GM10248 (cell line): ENCODE measurements at places on chromosomes 7 and 10.

DNA sequence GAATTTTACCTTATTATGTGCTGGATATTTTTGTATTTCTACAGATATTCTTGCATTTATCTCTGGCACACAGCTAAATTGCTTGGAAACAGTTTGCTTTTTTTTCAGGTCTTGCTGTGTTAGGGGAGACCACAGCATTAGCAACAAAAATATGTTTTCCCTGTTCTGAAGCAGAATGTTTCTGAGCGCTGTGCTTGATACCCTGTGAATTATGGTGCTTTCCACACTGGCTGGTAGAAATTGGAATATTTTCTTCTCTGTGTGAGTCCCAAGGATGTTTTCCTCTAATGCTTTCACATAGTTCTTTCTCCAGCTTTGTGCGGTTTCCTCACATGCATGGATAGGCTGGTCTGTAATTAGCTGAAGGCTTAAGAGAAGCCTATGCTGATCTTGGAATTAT is 651.6 kb upstream of the IGFBP3 start:
- no peak for DNase-seq

- DNase-seq: peak; percentile 3
Observed at GRCh38 chr7:45974540-45975360, 53.7 kb upstream of the IGFBP3 start.

DNA sequence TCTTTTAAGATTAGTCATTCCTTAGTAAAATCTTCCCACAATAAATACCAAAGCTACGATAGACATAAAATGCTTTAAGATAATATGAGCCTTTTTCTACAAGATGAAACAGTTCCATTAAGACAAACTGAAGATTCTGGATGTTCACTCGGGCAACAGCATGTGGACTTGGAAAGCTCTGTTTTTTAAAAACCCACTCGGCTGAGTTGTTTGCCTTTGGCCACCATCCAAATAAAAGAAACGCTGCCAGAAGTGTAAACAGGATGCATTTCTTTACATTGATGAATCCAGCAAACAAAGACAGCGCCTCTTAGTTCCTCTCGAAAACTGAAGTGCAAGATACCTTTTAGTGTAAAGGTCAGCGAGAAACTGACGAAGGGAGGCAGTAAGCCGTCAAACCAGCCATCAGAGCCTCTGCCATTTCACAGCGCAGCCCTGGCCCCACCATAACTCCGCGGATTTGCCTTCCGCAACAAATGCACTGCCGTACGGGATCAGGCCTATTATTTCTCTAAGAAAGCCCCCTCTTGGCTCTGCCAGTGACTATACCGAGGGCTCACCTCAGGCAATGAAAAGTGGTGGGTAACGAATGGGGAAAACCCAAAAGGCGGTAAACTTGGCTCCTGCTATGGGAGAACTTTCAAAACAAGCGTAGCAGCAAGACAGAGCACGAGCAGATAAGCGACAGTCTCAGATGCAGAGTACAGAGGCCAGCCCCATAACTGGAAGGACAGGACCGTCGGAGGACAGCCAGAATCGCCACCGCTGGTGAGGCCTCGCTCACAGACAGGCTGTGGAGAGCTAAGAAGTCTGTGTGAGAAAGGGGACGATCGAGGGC is 41.4 kb downstream of the GNA12 start:
- no peak for DNase-seq

- no peak for DNase-seq
Observed at GRCh38 chr10:66695046-66695445, 230.8 kb upstream of the LRRTM3 start.

DNA sequence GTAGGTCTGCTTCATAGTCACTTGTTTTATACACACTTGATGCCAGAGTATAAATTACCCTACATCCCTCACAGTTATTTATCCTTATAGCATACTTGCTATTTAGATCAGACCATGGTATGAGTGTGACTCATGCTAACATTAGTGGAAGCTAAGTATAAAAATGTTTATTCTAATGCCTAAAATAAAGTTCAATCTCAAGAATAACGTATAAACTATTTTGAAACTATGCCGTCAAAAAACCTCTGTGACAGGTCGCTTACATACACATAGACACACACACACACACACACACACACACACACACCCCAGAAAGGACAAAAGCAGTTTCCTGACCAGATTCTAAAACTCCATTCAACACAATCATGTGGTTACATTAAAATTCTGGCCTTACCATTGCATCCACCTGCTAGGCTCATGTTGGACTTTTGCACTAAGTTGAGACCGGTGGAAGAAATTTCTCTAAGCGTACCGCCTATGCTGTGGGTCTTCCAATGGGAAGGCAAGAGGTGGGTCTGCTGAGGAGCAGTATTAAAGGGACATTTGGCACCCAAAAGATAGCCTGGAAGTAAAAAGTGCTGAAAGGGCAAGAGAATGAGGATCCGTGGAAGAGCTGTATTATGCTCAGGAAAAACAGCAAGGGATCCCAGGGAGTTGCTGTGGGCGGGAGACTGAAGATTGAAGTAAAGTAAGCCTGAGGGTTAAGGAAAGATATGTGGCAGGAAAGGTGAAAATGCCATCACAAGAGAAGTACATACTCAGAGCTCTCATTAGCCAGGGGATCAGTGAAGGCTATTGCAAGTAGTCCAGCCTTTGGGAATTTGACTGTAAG is 5.0 kb downstream of the FOXP2 start:
- no peak for DNase-seq

DNA sequence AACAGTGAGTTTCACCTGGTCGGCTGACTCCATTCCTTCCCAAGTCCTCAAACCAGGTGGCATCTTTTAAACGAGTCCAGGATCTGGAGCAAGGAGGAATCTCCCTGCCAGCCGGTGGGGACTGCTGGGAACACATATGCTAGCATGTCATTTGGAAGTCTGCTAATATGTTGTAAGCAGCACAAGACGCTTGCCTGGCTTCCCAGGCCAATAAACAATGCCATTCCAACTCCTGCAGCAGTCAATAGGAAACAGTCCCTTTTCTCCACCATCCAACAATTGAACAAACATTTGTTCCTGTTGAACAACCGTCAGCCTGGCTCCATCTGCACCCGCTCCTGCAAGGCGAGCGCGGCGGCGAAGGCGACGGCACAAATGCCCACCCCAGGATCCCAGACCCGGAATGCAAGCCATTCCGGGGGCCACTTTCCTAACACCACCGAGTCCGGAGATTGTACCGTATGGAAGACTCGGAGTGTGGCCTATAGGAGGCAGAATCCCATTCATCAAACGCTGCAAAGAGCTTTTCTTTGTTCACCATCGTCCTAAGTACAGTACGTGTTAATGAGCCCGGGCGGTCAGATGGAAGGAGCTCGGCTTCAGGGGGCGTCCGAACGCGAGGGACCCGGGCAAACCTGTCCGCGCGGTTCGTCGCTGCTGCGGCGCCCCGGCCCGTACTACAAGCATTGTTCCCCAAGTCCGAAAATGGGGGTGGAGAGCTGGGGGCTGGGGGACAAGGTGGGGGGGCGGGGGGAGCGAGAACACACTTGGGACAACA is 1.6 kb downstream of the FAM53B start:
- no peak for DNase-seq

DNA sequence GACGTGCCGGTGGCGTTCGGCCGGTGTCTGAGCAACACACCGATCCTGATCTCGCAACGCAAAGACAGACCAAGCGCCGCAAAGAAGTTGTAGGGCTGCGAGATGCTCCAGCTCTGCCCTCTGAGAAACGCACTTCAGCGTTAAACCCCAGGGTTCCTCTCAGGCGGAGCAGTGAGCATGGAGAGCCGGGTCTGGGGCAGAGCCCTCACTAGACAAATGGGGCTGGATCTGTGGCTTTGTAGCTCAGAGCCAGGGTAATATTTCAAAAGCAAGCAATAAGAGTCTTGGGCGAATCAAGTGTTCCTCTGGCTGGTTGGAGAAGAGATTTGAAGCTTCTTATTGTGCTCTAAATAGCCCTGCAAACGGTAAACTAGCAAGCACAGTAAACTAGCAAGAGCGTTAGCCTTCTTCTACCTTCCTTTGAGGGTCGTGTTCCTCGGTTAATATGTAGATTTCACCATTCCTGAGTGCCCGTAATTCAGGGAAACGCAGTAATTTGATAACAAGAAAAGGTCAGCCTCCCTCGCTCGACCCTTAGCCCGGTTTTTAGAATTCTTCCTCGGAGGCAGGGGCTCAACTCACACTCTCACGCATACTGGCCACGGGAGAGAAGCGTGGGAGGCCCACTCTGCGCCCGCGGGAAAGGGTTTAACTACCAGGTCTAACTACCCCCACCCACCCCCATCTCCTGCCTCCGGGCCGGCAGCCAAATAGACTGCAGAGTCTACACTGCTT is 6.7 kb downstream of the SKAP2 start:
- peak; percentile 15 for DNase-seq

DNA sequence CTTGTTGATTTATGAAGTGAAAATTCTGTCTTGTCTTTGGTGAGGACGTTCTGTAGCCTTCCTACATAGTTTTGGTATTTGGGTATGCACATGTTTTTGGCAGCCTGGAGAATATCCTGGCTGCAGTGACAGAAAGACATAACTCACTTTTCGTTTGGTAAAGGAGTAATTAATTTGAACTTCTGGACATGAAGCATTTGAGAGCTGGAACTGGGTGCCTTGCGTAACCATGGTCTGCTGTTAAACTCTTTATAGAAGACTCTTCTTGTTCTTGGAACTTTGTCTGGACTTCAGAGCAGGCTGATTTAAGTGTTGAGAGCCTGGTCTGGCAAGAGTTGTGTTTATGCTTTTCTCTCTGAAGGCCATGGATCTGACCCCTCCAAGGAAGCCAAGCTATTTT is 231.3 kb downstream of the LRMDA start:
- DNase-seq: no peak

GRCh38 chr10:105149371-105149891 is 508.3 kb downstream of the SORCS3 start:
- DNase-seq: no peak

DNA sequence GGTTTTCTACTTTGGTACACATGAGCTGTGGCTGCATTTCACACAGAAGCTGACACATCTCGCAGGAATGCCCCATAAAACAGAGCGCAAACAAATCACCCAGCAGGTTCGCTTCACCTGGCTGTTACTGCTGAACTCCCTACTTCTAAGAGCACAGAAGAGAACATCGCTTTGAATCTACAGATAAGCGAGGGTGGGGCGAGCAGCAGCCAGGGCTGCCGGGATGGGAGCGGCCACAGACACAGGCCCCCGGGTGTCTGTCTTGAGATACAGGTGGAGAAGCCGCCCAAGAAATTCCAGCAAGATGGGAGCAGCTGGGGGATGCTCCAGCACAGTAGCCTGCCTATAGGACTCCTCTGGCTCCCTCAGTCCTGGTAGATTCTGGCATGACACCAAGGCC is 27.4 kb downstream of the OGDHL start:
- DNase-seq: no peak

DNA sequence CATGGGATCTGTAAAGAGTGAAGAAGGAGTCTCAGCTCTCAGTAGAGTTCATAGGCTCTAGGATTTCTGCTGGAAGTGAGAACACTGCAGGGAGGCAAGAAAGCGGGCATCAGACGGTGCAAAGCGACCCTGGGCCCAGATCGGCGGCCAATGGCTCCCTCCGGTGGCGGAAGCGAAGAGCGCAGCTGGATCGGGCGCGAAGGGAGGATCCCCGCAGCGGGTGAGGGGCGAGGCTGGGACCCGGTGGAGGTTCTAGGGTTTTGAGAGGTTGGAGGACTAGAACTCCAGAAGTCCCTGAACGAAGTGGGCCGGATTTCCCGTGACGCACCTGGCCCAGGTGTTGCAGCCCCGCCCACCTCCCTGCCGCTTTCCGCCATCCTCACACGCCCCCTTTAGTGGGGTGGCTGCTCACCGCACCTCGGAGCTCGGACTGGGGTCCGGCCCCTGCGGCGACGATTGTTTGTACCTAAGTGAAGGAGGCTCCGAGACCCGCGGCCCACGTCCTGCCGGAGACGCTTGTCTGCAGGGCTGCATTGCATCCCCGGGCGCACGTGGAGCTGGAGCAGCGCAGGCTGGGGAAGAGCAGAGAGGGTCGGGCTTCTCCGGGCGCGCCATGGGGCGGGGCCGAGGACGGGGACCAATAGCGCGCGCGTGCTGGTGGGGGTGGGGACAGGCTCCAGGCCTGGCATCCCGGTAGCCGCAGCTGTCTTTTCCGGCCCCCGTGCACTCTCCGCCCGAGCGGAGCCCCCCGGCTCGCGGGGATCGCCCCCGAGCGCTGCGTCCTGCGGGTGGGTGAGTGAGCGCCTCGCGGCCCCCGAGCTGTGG is at the start of gene SLC12A9:
TSS of gene SLC12A9 (plus strand) at position 666 of the 825 bp plus-strand sequence. CDS start 1,485 bp downstream, outside the sequence.
- peak; percentile 96 for DNase-seq

GRCh38 chr7:79009647-79010046 is 443.8 kb downstream of the MAGI2 start:
- DNase-seq: no peak

- no peak for DNase-seq
Observed at GRCh38 chr7:135743907-135744731, 4.5 kb downstream of the FAM180A start.

GRCh38 chr7:74365322-74366022 is 76.3 kb downstream of the CLIP2 start:
- DNase-seq: no peak

DNA sequence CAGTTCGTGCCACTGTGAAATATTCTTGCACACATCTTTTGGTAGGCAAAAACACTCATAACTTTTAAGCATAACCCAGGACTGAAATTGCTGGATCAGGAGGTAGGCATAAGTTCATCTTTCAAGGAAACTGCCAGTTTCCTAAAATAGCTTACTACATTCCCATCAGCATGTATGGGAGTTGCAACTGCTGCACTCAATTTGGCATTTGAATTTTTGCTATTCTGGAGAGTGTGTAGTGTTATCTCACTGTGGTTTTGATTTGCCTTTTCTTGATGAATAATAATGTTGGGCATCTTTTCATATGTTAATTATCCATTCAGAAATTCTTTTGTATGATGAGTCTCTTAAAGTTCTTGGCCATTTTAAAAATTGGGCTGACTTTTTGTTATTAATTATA is 95.2 kb downstream of the ORC5 start:
- no peak for DNase-seq

GRCh38 chr10:125547010-125547650 is 135.8 kb downstream of the TEX36 start:
- no peak for DNase-seq

DNA sequence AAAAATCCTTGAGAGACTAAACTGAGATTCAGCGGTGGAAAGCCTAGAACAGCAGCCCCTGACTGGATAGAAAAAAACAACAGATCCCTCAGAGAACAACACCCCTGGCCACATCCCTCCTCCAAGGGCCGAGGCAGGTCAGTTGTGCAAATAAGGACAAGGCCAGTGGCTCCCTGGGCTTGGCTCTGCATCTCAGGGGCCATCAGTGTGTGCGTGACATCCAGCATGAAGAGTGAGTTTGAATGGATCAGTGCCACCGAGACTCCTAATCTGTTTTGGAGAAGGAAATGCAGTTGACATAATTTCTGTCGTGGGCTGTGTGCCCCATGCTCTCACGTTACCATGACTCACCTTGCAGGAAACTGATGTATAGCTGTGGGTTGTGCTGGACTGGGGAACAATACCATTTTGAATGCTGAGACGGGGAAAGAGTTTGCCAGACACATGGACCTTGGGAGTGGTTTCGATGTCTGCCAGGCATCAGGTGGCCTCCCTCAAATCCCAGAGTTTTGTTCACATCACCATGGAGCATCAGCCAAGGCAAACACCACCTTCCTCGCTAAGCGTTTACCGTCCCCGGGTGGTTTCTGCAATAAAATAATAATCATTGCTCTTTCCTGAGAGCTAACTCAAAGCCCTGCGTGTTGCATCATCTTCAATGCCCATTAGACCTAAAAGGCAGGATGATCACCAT is 153.2 kb upstream of the FZD8 start:
- no peak for DNase-seq

GRCh38 chr7:30901856-30902255 is 9.8 kb upstream of the AQP1 start:
- DNase-seq: no peak

GRCh38 chr10:22655312-22655981 is 58.9 kb downstream of the PIP4K2A start:
- DNase-seq: peak; percentile 15

GRCh38 chr7:30740417-30741181 is 11.3 kb upstream of the INMT start:
- DNase-seq: peak; percentile 88
